ENCODE measurements at places on chromosomes 16 and 17. TPM values are rescaled to one million over a fixed set of nuclear protein-coding genes. Genes with fewer than 3 reads are reported as not detected.

- H3K36me3 ChIP-seq: no peaks in the 10 kb centered on the region
- DNase-seq: no peak
- H3K4me1 ChIP-seq: no peaks in the 10 kb centered on the region
- H3K27me3 ChIP-seq: no peaks in the 10 kb centered on the region
These were observed 11.7 kb downstream of the CANT1 start for GRCh38 chr17:78997881-78998280.

- no peaks in the 10 kb centered on the region for H3K36me3 ChIP-seq
- H3K27ac ChIP-seq: no peak overlapping the region
- H3K4me3 ChIP-seq: no peak overlapping the region
- no peak for DNase-seq
- peaks cover 31% of the 10 kb centered on the region for H3K4me1 ChIP-seq
These were observed 36.8 kb downstream of the HS3ST3B1 start for GRCh38 chr17:14337596-14338079.

GRCh38 chr17:75517297-75517865 is 1.1 kb downstream of the TSEN54 start:
- H3K27me3 ChIP-seq: no peaks in the 10 kb centered on the region
- no peaks in the 10 kb centered on the region for H3K36me3 ChIP-seq
- H3K4me1 ChIP-seq: no peaks in the 10 kb centered on the region
- H3K4me3 ChIP-seq: peak overlapping the region; percentile 87
- H3K27ac ChIP-seq: no peak overlapping the region

- H3K27ac ChIP-seq: no peak overlapping the region
- H3K36me3 ChIP-seq: peaks cover 6% of the 10 kb centered on the region
- DNase-seq: peak; percentile 52
- no peak overlapping the region for H3K4me3 ChIP-seq
These were observed 20.5 kb downstream of the EFTUD2 start for GRCh38 chr17:44878627-44879221.

GRCh38 chr17:77963441-77963840 is 4.9 kb downstream of the TNRC6C start:
- peak overlapping the region; percentile 8 for H3K4me3 ChIP-seq
- DNase-seq: peak; percentile 74

- peak within 1 kb of the TSS; percentile 83 for H3K4me3 ChIP-seq
- H3K27me3 ChIP-seq: no peaks in the 10 kb centered on the region
- H3K27ac ChIP-seq: peak within 1 kb of the TSS; percentile 93
- peaks cover 14% of the 10 kb centered on the region for H3K4me1 ChIP-seq
- H3K36me3 ChIP-seq: no peaks in the 10 kb centered on the region
These were observed at the start of gene DCAKD for GRCh38 chr17:45051060-45051719. TSS of gene DCAKD (minus strand) at chr17:45051632. CDS start at chr17:45034885, 16,747 bp downstream.

- no peak overlapping the region for H3K27ac ChIP-seq
- H3K27me3 ChIP-seq: no peaks in the 10 kb centered on the region
- no peak for DNase-seq
These were observed 4.6 kb upstream of the GHDC start for GRCh38 chr17:42198897-42199296.

DNA sequence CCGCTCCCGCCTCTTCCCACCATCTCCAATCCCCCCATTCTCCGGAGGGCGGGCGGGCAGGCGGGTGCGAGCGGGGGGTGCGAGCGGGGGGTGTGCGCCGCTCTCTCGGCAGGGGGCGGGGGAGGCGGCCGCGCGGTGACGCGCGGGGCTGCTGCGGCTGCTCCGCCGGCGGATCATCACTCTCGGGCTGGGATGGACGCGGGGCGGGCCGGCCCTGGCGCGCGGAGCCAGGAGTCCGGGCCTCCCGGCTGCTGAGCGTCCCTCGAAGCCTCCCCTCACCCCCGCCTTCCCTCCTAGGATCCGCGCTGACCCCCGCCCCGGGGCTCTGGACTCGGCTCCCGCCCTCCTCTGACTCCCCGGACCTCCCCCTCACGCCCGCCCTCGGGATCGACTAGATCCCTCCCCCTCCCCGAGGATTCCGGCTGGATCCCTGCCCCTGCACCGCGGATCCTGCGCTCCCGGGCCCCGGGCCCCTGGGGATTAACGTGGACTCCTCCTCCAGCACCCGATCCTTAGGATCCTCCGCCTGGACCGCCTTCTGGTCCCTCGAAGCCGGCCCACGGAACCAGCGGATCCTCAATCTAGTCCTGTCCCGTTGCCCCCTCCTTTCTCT is 946 bp upstream of the TMEM256 start:
- peak overlapping the region; percentile 97 for H3K4me3 ChIP-seq
- H3K36me3 ChIP-seq: no peaks in the 10 kb centered on the region
- peak; percentile 90 for DNase-seq

GRCh38 chr16:30515275-30515674 is 11.1 kb downstream of the ZNF768 start:
- no peak overlapping the region for H3K4me3 ChIP-seq
- no peak overlapping the region for H3K27ac ChIP-seq
- no peaks in the 10 kb centered on the region for H3K27me3 ChIP-seq
- no peak for DNase-seq
- H3K4me1 ChIP-seq: no peaks in the 10 kb centered on the region
- no peaks in the 10 kb centered on the region for H3K36me3 ChIP-seq

DNA sequence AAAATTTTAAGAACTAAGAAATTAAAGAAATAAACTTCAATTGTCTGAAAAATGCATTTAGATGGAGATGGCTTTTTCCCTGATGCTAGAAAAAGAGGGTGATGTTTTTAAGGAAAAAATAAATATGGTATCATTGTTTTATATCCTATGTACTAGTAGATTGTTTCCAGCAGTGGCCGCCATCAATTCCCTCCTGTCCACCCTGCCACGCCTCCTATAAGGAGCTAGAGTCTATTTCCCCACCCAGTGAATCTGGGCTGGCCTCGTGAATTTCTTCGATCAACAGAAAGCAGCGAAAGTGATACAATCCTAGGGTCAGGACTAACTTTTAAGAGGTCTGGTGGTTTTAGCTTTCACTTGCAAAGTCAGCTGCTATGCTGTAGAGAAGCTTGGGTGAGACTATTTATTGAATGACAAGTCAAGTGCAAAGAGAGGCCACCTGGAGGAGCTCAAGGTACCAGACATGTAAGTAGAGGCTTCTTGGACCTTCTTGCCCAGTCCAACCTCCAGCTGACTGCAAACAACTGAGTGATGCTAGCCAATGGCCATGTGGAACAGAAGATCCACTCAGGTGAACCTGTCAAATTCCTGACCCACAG is 80.9 kb upstream of the MTMR4 start:
- H3K27me3 ChIP-seq: no peaks in the 10 kb centered on the region
- H3K27ac ChIP-seq: no peak overlapping the region
- no peak for DNase-seq
- H3K36me3 ChIP-seq: no peaks in the 10 kb centered on the region
- no peak overlapping the region for H3K4me3 ChIP-seq

DNA sequence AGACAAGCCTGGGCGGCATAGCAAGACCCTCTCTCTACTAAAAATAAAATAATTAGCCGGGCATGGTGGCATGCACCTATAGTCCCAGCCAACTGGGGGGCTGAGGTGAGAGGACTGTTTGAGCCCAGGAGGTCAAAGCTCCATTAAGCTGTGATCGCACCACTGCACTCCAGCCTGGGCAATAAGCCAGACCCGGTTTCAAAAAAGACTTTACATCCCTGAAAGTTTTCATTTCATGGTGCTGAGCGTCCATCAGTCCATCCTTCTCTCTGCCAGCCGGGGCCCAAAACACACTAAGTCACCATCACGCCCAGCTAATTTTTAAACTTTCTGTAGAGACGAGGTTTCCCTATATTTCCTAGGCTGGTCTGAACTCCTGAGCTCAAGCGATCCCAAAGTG is 10.6 kb downstream of the RAB40B start:
- H3K27me3 ChIP-seq: no peaks in the 10 kb centered on the region
- H3K36me3 ChIP-seq: no peaks in the 10 kb centered on the region
- no peak for DNase-seq
- no peak overlapping the region for H3K27ac ChIP-seq
- no peak overlapping the region for H3K4me3 ChIP-seq
- H3K4me1 ChIP-seq: peaks cover 10% of the 10 kb centered on the region

GRCh38 chr17:34275881-34276280 is 5.9 kb downstream of the CCL7 start:
- H3K4me3 ChIP-seq: no peak overlapping the region
- H3K4me1 ChIP-seq: no peaks in the 10 kb centered on the region
- H3K27me3 ChIP-seq: no peaks in the 10 kb centered on the region
- H3K36me3 ChIP-seq: no peaks in the 10 kb centered on the region
- H3K27ac ChIP-seq: no peak overlapping the region

DNA sequence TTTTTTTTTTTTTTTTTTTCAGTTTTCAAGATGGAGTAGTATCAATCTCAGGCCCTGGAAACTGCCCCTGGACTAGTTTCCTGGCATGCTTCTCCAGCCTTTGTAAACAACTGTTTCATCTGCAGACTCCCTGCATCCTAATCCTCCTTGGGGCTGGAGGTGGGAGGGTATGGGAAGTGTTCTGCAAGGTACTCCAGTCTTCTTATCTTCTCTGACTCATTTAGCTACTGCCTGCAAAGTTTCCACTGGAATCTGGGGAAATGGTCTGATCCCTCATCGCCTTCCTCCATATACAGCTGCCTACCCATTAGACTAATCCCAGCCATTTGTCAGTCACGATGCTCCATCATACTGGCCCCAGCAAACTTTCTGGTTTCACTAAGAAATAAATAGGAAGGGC is 21.5 kb downstream of the COPZ2 start:
- H3K27ac ChIP-seq: no peak overlapping the region
- no peaks in the 10 kb centered on the region for H3K36me3 ChIP-seq
- H3K4me3 ChIP-seq: no peak overlapping the region
- H3K27me3 ChIP-seq: no peaks in the 10 kb centered on the region

DNA sequence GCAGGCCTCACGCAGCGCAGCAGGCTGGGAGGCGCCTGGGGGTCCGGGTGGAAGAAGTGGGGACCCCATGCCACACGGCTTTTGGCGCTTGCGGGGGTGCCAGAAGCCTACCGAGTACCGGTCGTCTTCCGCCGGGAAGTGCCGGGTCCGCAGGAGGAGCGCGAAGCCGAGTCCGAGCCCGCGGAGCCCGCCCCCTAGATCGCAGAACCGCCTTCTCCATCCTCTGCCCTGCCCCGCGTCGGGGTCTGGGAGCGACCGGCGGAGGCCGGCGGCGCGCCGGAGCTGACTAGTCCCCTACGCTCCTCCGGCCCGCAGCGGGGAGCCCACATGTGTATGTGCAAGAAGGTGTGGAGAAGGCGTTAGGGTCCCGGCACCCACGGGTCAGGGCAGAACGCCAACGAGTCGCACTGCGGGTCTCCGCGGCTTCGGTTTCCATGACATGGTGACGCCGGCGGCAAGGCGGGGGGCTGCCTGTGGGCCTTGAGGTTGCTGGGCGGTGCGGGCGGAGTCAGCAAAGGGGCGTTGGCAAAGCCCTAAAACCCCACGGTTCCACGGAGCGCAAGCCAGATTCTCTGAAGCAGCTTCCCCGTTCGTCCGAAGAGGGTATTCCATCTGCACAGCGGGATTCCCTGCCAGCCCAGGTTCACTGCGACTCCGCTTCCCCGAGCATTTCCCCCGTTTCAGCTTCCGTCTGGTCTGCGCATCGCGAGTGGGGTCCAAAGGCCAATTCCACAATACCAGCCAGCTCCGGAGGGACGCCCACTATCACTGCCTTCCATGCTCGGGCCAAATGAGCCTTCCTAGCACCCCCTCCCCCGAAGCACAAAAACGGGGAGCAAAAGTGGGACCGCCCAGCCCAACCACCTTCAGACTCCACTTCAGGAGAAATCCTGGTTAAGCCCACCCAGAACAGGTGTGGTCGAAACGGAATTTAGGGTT is 2.3 kb upstream of the LHX1 start:
- H3K4me1 ChIP-seq: peaks cover 64% of the 10 kb centered on the region
- peak overlapping the region; percentile 43 for H3K4me3 ChIP-seq

DNA sequence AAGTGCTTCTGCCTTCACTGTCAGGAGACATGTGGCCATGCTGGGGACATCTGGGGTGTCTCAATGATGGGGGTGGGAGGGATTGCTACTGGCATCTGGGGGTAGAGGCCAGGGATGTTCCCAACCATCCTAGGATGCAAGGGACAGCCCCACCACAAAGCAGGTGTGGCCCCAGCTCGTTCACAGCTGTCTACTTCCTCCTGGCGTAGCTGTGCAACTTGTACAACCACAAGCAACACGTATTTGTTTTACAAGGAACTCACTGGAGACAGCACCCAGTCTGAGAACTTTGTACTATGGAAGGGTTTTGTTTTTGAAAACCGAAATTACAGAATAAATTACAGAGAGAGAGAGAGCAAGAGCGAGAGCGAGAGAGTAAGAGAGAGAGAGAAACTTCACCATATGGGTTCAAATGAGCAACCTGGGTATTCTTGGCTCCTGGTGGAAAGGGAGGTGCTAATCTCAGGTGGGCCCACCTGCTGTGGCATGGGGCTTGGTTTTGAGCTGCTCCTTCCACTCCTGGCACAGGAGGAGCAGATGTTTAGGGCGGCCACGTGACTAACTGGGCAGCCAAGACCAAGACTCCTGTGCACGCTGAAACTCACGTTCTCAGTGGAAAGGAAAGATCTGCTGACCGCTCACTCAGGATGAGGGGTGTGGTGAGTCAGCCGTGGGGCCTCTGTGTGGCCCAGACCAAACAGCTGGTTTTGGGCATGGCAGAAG is 17.5 kb upstream of the TNFRSF13B start:
- no peaks in the 10 kb centered on the region for H3K36me3 ChIP-seq
- H3K27me3 ChIP-seq: no peaks in the 10 kb centered on the region
- no peaks in the 10 kb centered on the region for H3K4me1 ChIP-seq
- H3K4me3 ChIP-seq: no peak overlapping the region
- H3K27ac ChIP-seq: no peak overlapping the region
- DNase-seq: no peak

DNA sequence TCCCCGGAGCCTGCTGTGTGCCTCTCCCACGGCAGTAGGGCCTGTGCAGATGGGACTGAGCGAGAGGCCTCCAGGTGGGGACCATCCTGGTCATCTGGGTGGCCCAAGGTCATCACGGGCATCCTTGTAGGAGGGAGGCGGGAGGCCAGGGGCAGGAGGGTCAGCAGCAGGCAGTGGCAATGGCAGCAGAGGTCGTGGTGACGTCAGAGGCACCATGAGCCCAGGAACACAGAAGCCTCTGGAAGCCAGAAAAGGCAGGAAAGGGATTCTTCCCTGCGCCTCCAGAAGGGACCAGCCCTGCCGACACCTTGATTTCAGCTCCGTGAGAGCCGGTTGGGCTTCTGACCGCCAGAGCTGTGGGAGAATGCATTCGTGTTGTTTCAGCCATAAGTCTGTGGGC is 190.3 kb downstream of the BANP start:
- H3K27ac ChIP-seq: no peak overlapping the region
- no peak for DNase-seq
- H3K4me1 ChIP-seq: no peaks in the 10 kb centered on the region
- H3K36me3 ChIP-seq: no peaks in the 10 kb centered on the region

- H3K4me3 ChIP-seq: no peak overlapping the region
- H3K36me3 ChIP-seq: no peaks in the 10 kb centered on the region
- H3K27ac ChIP-seq: no peak overlapping the region
- H3K27me3 ChIP-seq: no peaks in the 10 kb centered on the region
- no peak for DNase-seq
- H3K4me1 ChIP-seq: no peaks in the 10 kb centered on the region
These were observed 5.5 kb upstream of the VKORC1 start for GRCh38 chr16:31099860-31100638.

The RHBDL1 gene
- 0.28 TPM for total RNA-seq

The SMPD3 gene
- total RNA-seq: 1.4 TPM

The MARCHF10 gene
- 0.51 TPM for total RNA-seq

The NDRG4 gene
- 18.8 TPM for total RNA-seq

The WFIKKN1 gene
- 5.9 TPM for total RNA-seq

The MYH8 gene
- total RNA-seq: not detected

All from neural progenitor cell (in vitro differentiated cells).